ENCODE measurements at places on chromosomes 11 and 22.

DNA sequence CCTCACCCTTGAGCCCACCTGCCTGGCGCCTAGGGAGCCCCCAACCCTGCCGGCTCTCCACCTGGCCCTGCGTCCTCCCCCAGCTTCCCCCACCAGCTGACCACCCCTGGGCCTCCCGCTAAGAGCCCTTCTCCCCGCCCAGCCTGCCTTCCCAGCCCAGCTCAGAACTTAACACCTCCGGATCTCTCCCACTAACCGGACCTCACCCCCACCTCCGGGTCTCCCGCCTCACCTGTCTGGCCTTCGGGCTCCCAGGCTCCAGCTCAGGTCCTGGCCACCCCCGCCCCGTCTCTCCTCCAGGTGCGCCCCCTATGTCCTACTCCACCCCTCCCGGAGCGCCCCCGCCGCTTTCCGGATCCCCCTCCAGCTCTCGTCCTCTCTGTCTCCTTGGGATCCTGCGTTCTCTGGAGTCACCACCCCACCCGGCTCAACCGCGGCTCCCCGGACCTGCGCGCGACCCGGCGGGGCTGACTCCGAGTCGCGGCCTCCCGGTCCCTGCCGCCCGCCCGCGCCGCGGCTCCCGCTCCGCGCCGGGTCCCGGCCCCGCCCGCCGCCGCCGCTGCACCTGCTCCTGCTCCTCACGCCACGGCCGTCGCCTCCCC is at the start of gene KCNJ11:
KCNJ11 (minus strand) TSS at position 51 of the 602 bp plus-strand sequence. CDS start 568 bp downstream, outside the sequence.
- no peak for DNase-seq

DNA sequence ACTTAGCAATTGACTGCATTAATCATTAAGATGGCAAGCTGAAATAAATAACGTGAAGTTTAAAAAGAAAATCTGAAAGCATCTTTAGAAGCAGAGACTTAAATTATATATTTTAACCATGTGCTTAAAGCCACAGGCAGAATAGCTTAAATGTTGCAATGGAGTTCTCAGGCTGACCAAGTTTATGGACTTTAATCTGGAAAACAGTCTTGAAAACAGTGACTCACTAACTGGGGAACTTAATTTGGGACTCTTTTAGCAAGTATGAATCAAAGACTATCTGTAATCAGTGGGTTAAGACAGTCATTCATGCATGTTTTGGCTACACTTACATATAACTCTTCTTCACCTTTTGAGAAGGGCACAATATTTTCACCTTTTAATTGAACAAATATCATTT is 12.6 kb upstream of the GLYATL1 start:
- no peak for DNase-seq

- DNase-seq: no peak
These were observed 239.5 kb downstream of the ST3GAL4 start for GRCh38 chr11:126594921-126595367.

DNA sequence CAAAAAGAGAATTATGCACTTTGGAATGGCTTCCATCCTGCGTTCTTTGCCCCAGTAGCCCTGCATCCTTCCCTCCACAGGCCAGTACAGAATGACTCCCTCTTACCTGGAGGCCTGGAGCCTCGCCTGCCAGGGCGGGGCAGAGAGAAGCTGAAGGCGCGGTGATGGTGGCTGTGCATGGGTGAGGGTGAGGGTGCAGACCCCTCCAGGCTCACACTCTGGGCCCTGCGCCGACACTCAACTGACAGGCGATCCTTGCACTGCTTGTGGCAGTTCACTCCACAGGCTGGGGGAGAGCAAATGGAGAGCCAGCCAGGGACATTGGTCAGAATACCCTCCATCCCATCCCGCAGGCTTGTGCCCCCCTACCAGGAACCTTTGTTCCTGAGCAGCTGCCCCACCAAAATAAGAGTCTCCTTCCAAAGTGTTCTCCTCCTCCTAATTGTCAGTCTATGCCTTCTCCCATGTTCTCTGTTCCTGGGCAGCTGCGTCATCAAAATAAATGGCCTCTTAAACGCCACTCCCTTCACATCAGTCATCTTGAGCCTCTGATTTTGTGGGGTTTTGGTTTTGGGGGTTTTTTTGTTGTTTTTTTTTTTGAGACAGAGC is 5.9 kb upstream of the NRXN2 start:
- DNase-seq: no peak

DNA sequence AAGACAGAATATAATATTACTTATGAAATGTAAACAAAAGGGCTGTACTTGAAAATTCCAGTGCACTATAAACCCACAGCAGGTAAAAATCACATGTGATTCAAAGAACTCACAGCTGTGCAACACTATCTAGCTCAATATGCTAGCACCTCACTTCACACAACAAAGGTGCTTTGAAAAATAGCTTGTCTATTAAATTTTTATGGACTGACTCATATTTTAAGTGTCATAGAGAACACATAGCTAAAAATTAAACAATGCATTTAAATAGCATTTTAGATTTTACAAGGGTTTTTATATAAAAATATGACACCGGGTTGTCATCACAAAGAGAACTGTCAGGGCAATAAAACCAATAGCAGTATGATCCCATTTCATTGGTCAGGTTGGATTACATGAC is 1390.5 kb upstream of the TENM4 start:
- DNase-seq: no peak

- DNase-seq: no peak
These were observed 17.1 kb upstream of the MED17 start for GRCh38 chr11:93767018-93767417.

- no peak for DNase-seq
These were observed 32.4 kb downstream of the CREB3L1 start for GRCh38 chr11:46309814-46310259.

DNA sequence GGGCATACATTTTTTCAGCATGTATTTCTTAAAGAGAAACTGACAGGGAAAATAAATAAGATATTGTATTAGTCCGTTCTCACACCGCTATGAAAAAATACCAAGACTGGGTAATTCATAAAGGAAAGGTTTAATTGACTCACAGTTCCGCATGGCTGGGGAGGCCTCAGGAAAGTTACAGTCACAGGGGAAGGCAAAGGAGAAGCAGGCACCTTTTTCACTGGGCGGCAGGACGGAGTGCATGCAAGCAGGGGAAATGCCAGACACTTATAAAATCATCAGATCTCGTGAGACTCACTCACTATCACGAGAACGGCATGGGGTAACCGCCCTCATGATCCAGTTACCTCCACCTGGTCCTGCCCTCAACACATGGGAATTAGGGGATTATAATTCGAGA is 44.2 kb downstream of the PPFIA1 start:
- no peak for DNase-seq

GRCh38 chr11:98545544-98546175 is 475.1 kb upstream of the CNTN5 start:
- DNase-seq: no peak

DNA sequence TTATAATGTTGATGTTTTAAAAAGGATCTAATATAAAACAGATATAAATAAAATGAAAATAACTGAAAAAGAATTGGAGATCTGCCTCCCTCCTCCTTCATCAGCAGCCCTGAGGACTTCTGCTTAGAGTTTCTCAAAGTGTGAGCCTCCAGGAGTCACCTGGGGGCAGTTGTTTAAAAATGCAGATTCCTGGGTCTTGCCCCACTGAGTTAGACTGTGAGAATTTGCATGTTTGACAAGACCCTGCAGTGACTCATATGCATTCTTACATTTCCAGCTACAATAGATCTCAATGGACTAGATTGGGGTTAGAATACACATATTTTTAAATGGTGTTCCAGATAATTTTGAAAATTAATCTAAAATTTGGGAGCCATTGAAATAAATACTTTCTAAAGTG is 798 bp upstream of the OOSP3 start:
- no peak for DNase-seq

- DNase-seq: no peak
These were observed 76.2 kb downstream of the IGLL1 start for GRCh38 chr22:23503736-23504440.

- DNase-seq: no peak
These were observed 84.5 kb downstream of the BCR start for GRCh38 chr22:23264610-23265367.

GRCh38 chr11:37352485-37352884 is 754.4 kb upstream of the RAG2 start:
- DNase-seq: no peak

GRCh38 chr11:20489948-20490347 is 102.4 kb downstream of the PRMT3 start:
- DNase-seq: no peak

DNA sequence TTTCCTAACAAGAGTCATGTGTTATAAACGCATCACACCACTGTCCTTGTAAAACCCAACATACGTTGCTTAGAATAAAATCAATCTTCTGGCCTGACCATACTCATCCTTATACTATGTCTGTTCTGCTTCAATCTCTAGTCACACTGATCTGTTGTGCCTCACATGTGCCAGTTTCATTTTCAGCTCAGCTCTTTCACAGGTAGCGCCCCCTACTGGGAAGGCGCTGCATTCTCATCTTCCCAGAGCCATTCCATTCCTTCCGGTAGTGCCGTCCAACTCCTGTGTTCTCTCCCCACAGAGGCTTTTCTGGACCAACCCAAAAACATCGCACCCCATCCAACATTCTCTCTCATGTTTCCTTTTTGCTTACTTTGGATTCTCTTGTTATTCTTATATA is 22.2 kb downstream of the CASP5 start:
- DNase-seq: no peak

DNA sequence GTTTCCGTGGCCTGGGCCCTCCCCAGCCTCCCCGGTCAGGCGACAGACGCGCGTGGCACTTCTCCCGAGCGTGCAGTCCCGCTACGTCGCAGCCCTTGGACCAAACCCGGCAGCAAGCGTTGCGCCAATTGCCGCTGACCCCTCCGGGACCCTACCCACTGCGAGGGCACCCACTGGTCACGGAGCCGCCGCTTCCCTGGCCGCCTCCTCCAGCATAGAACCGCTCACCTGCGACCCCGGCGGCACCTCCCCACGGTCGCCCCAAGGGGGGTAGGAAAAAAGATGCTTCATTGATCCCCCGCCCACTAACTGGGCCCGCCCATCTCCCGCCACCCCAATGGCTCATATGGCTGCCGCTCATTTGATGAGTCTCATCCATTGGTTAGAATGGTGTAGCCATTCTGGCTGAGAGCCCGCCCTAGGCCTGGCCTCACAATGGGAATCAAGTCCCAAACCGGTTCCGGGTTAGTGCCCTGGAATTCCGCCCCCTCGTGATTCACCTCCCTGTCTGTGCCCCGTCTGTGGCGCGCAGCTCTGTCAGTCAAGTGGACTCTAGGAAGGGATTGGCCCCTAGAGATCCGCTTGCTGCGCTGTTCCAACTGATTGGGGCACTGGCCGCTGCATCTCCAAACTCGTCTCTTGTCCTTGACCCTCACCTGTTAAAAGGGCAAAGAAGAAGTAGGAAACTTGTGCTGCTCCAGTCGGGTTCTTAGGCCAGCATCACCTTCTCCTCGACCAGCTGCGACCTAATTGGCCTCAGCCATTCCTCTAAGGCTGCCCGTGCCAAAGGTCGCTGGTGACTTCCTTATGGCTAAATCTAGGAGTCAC is at the start of gene MSANTD4:
MSANTD4 (minus strand) TSS at position 274 of the 828 bp plus-strand sequence. CDS start 11,323 bp downstream, outside the sequence.
- peak; percentile 92 for DNase-seq

DNA sequence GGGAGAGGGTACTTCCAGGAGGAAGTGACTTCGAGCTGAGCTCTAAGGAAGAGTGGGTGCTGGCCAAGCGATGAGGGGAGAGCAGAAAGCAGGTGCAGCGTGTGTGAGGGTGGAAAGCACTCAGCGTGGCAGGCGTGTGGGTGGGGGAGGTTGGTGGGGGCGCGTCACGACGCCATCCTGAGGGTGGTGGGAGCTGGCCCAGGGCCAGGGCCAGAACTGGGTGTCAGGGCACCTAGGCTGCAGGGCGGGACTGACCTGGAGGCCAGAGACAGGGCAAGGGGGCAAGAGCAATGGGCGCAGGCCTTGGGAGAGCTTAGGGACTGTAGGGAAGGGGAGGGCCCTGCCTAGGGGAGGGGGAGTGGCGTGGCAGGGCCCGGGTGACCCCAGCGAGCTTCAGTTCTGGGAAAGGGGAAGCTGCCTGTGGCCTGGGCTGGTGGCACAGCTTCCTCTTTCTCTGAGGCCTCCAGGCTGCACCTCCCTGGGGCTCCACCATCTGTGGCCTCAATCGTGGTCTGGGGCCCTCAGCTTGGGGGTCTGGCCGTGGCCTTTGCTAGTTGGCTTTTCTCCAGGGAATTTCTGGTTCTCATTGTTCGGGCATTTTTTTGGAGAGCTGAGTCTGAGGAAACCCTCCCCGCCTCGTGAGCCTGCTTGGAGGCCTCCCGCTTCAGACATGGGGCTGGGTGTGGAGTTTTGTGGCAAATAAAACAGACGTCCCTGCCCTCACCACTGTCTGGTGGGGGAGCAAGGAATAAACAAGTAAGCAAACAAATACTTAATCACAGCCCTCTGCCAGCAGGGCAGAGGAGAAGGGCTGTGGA is 8.9 kb downstream of the RELT start:
- DNase-seq: no peak

- DNase-seq: peak; percentile 27
These were observed 66.9 kb downstream of the RBFOX2 start for GRCh38 chr22:35961480-35962295.

DNA sequence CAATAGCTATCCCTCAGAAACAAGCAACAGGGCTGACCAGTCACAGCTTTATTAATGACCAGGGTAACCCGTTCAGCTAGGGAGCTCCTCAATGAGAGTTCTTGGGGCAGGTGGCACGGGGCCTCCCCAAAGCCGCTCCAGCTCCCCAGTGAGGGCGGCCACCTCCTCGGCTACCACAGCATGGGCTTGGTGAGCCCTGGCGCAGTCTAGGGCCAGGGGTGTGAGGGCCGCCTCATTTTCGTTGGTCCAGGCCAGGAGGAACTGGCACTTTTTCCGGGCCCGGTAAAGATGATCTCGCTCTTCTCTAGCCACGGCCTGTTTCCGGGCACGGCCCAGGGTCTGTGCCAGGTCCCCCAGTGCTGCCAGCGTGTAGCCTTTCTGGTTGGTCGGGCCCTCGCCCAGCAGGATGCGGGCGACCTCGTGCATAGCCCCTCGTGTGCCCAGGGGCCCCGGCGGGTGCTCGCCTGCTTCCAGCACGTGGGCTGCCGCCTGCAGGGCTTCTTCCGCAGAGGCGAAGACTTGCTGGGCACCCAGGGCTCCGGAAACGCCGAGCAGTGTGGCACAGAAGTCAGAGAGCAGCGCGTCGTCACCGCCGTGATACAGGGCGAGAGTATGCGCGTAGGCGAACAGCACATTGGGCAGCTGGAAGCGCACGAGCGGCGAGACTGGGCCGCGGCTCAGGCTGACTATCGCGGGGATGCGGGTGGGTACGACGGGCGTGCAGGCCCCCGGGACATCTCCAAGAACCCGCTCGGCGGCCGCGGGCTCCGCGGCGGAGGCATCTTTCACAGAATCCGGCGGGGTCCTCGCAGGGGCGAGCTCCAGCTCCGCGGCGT is 913 bp downstream of the ZNHIT2 start:
- no peak for DNase-seq

DNA sequence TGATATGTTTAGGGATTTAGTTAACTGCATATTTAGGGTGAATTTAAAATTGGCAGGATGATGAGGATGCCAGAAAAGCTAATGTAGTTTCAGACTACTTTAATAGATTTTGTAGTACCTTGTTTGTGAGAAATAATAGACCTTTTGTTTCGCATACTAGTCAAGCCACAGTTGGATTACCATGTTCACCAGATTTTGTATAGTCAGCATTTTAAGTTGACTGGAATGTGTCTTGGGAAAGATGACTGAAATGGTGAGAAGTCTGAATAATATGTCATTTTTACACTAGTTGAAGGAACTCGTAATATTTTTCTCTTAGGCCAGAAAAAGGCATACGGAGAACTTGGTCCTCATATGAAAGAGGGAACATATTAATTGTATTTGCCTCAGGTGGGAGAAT is 23.4 kb downstream of the ATM start:
- no peak for DNase-seq

- no peak for DNase-seq
These were observed 53.9 kb upstream of the RCE1 start for GRCh38 chr11:66789097-66789890.

GRCh38 chr22:39365492-39365780 is 15.6 kb downstream of the SYNGR1 start:
- no peak for DNase-seq
